G401 (cell line): ENCODE measurements at places on chromosomes 5 and 9.

GRCh38 chr5:72472666-72473422 lies 34.4 kb downstream of the ZNF366 start:
- no peak for DNase-seq

DNA sequence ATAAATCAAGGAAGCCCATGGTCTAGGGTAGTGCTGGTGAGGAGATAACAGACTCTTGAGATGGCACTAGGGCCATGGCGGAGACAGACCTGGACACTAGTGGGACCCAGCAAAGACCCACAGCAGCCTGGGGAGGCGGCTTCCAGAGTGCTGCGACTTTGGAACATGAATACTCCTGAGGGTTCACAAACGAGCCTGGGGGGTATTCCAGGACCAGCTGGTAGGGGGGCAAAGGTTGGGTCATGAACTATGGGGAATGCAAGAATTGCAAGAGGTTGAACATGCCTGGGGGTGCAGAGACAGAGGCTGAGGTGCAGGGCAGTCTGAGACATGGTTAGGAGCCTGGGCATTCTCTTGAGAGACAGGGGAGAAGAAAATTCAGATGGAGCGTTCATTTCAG lies 43.8 kb upstream of the SPTLC1 start:
- DNase-seq = no peak

GRCh38 chr5:150052956-150053712 lies 33.2 kb downstream of the CSF1R start:
- DNase-seq = no peak

DNA sequence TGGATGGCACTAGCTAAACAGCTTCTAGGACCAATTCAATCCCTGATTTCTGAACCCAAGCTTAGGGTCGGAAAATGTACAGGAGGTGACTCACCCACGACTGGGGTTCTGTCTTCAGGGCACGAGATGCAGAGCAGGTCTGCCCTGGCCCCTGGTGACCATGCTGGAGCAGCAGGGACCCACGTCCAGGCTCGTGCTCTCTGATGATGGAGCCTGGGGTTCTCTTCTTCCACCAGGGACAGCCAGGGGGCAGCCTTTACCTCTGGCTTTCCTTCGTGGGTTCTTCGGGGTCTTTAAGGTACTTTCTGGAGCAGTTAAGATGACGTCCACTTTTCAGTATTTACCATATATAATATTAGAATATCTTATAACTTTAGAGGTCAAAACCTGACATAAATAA lies 2.1 kb downstream of the CFAP77 start:
- peak; percentile 22 for DNase-seq

DNA sequence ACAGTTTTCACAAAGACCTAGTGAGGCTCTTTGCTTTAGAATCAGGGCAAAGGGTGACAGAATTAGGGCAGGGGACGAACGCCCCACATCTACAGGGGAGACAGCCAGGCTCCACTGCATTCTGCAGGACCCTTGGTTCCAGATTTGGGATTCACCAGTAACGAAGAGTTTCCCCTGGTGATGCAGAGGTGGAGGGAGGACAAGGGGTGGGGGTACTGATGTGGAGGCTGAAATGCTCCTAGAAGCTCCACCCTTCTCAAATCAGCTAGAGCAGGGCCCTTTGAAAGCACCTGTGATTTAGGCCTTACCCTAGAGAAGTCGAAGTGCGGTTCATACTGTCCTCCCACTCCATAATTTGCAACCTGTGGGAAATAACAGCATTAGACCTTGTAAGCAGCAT lies 29.1 kb downstream of the P4HA2 start:
- no peak for DNase-seq

DNA sequence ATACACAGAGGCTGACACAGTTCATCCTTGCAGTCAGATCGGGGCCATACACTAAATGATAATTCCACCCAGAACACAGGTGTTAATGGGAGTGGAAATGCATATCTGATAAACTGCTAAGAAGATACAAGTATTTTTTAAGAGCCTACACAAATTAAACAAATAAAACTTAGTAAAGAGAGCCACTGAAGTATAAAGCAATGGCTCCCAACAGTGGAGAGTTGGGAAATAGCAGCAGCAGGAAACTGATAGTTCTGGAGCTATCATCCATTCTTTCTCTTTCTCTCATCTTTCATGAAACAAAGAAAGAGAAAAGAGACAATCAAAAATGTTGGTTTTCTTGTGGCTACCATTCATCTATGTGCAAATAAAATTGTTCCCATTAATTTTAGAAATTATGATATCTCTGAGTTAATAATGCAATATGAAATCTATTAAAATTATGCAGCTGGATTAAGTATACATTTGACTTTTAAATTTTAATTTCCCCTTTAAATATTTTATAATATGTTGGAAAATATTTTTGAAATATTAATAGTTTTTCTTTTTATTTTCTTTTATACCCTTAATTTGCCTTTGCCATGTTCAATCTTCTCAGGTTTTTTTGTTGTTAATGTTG lies 120.8 kb downstream of the EMB start:
- DNase-seq = no peak

DNA sequence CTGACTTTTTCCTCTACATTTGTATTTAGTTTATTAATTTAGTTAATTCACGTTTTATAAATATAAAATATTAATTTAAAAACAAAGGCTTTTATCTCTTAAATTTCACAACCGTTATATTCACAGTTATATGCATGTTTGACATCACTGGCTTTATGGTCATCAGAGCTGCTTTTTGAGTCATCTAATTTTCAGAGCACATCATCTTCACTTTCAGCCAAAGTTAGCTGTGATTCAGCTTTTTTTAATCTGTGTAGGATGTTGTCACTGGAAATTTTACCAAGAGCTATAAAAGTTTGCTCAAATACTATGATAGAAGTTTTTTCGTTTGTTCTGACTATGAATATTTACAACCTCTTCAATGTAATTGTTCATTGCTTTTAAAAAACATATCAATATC lies 12.4 kb downstream of the CDC37L1 start:
- DNase-seq = no peak

- DNase-seq = no peak
These were observed 94.9 kb upstream of the MINAR2 start for GRCh38 chr5:129653057-129653375.

GRCh38 chr5:158381614-158382160 lies 522.7 kb upstream of the CLINT1 start:
- no peak for DNase-seq

GRCh38 chr5:91162534-91163381 lies 220.4 kb downstream of the ARRDC3 start:
- DNase-seq = no peak

- DNase-seq = no peak
These were observed 213.8 kb upstream of the ACTBL2 start for GRCh38 chr5:57696389-57696769.

GRCh38 chr9:98550206-98550820 lies 158.4 kb downstream of the GABBR2 start:
- no peak for DNase-seq

- DNase-seq = no peak
These were observed 78.7 kb downstream of the SLC25A46 start for GRCh38 chr5:110817459-110817858.
